ENCODE measurements at places on chromosomes 11 and 22.

GRCh38 chr11:85709941-85710702 is 24.1 kb upstream of the CCDC89 start:
- DNase-seq, result no peak

- no peak for DNase-seq
These were observed 60.4 kb downstream of the SFI1 start for GRCh38 chr22:31556627-31557203.

- DNase-seq, result no peak
These were observed 142.8 kb upstream of the B3GAT1 start for GRCh38 chr11:134554861-134555260.

GRCh38 chr11:124586238-124586860 is 16.6 kb downstream of the OR8A1 start:
- no peak for DNase-seq

- DNase-seq, result no peak
These were observed 7.2 kb downstream of the RAB36 start for GRCh38 chr22:23152238-23153114.

All from stimulated activated CD8-positive, alpha-beta memory T cell treated with anti-CD3 and anti-CD28 coated beads, Interleukin-15, amount 100 ng/mL, for 24 hours (primary cell).